Thoracic aorta (tissue), 2 donors: ENCODE measurements at places on chromosomes 7 and 10. TPM values are rescaled to one million over a fixed set of nuclear protein-coding genes. Genes with fewer than 3 reads are reported as not detected.

GRCh38 chr7:37352974-37353948 is 95.4 kb downstream of the ELMO1 start:
- H3K27me3 ChIP-seq = no peaks in the 10 kb centered on the region
- H3K4me1 ChIP-seq = peaks cover 30% of the 10 kb centered on the region
- H3K36me3 ChIP-seq = no peaks in the 10 kb centered on the region
- peak overlapping the region; percentile 53 for H3K4me3 ChIP-seq
- DNase-seq = no peak

- no peaks in the 10 kb centered on the region for H3K4me1 ChIP-seq
- no peak overlapping the region for H3K27ac ChIP-seq
- no peaks in the 10 kb centered on the region for H3K36me3 ChIP-seq
- no peak for DNase-seq
- no peak overlapping the region for H3K4me3 ChIP-seq
These were observed 71.7 kb downstream of the HIF1AN start for GRCh38 chr10:100607439-100607838.

- no peaks in the 10 kb centered on the region for H3K36me3 ChIP-seq
- no peak overlapping the region for H3K27ac ChIP-seq
- H3K4me3 ChIP-seq = peak overlapping the region; percentile 45
- peaks cover 12% of the 10 kb centered on the region for H3K4me1 ChIP-seq
- DNase-seq = no peak
These were observed 290.3 kb upstream of the NFE2L3 start for GRCh38 chr7:25861601-25862260.

- no peak overlapping the region for H3K27ac ChIP-seq
- no peaks in the 10 kb centered on the region for H3K27me3 ChIP-seq
- DNase-seq = no peak
- H3K4me3 ChIP-seq = no peak overlapping the region
These were observed 77.8 kb upstream of the PDK4 start for GRCh38 chr7:95674101-95674500.

DNA sequence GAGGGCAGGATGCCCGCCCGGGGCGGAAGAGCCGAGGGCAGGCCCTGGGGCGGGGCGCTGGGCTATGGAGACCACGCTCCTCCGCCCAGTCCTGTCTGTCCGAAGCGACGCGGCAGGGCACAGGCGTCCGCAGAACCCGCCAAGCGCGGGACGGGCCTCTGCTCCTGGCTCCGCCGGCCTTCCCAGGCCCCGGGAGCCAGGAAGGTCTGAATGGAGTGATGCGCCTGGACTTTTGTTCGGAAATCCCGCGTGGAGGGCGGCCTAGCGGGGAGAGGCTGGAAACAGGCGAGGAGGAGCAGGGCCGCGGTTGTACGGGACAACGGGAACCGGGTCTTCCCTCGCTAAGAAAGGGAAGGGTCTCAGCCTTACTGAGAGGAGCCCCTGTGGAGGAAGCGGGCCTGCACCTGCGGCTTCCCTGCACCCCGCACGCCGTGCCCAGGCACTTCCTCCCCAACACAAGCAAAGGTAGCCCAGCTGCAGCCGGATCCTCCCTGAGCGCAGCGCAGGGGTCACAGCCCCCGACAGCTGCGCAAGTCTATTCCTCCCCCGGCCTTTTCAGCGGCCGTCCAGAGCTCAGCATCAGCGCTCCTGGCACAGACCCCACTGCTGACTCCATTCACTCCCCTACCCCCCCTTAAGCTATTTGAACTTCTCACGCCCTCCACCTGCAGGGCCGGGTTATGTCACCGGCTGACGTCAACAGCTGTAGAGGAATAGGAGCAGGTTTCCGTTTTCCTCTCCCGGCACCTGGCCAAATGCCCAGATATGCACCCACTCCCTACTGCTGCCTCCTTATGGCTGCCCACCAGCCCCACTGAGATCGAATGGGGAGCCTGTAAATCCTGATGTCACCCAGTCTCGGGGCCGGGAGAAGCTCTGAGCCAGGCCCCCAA is 143.2 kb upstream of the RET start:
- no peak overlapping the region for H3K27ac ChIP-seq
- H3K27me3 ChIP-seq = no peaks in the 10 kb centered on the region
- peak overlapping the region; percentile 33 for H3K4me3 ChIP-seq
- DNase-seq = no peak
- no peaks in the 10 kb centered on the region for H3K4me1 ChIP-seq

GRCh38 chr7:70372768-70373515 is 759.0 kb upstream of the GALNT17 start:
- no peak for DNase-seq
- no peak overlapping the region for H3K4me3 ChIP-seq
- H3K27ac ChIP-seq = no peak overlapping the region
- H3K36me3 ChIP-seq = no peaks in the 10 kb centered on the region
- no peaks in the 10 kb centered on the region for H3K27me3 ChIP-seq

- no peak overlapping the region for H3K27ac ChIP-seq
- H3K36me3 ChIP-seq = no peaks in the 10 kb centered on the region
- H3K4me3 ChIP-seq = no peak overlapping the region
- no peak for DNase-seq
These were observed 41.2 kb upstream of the C1QL3 start for GRCh38 chr10:16562891-16563290.

DNA sequence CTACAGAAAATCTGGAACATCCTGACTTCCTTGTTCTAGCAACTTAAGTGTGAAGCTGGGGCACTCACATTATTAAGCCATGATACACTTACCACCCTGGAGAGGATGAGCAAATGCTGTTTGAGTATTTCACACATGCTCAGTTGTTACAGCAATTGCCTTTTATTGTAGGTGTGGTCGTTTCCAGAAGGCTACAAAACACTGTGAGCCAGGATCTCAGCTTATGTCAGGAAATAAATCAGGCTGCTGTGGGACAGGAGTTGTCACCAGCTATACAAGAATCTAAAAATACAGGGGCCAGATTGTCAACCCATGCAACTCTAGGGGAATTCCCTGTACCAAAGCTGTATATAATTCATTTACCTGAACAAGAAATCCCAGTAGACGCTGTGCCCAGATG is 273.3 kb upstream of the SP4 start:
- H3K4me3 ChIP-seq = no peak overlapping the region
- no peak overlapping the region for H3K27ac ChIP-seq
- H3K4me1 ChIP-seq = no peaks in the 10 kb centered on the region
- DNase-seq = no peak
- H3K36me3 ChIP-seq = no peaks in the 10 kb centered on the region

DNA sequence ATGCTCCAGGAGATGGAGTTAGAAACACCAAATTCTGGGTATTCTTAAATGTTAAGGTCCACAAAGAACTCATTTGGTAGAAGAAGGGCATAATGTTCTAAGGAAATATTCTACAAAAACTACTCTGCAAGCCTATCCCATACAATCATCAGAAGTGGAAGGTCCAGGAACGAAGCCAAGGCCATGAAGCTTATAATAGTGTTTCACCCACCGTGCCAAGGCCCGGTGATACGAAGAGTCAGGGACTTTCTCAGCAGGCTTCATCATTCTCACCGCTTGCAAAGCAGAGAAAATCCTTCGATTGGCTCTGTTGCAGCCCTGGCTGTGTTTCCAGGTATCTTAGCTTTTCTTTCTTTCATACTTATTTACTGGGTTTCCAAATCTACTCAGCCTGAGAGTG is 351.9 kb upstream of the CELF2 start:
- no peak overlapping the region for H3K27ac ChIP-seq
- H3K4me1 ChIP-seq = peaks cover 7% of the 10 kb centered on the region
- H3K27me3 ChIP-seq = no peaks in the 10 kb centered on the region
- H3K36me3 ChIP-seq = no peaks in the 10 kb centered on the region
- no peak for DNase-seq
- H3K4me3 ChIP-seq = no peak overlapping the region

DNA sequence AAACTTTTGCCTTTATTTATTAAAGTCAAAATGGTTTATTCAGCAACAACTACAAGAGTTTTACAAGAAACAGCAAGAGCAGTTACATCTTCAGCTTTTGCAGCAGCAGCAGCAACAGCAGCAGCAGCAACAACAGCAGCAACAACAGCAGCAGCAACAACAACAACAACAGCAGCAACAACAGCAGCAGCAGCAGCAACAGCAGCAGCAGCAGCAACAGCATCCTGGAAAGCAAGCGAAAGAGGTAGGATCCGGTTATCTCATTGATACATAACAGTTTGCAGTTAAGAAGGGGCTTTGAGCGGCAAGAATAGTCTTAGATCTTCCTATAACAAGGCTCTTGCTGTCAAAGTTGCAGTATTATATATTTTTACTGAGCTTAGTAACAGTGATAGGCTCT is 215.1 kb downstream of the FOXP2 start:
- no peaks in the 10 kb centered on the region for H3K4me1 ChIP-seq
- no peaks in the 10 kb centered on the region for H3K27me3 ChIP-seq
- DNase-seq = no peak
- no peak overlapping the region for H3K27ac ChIP-seq
- H3K4me3 ChIP-seq = no peak overlapping the region
- H3K36me3 ChIP-seq = peaks cover 5% of the 10 kb centered on the region

- H3K4me3 ChIP-seq = no peak overlapping the region
- no peak for DNase-seq
- H3K27ac ChIP-seq = no peak overlapping the region
These were observed 33.4 kb upstream of the COBL start for GRCh38 chr7:51349820-51350545.

DNA sequence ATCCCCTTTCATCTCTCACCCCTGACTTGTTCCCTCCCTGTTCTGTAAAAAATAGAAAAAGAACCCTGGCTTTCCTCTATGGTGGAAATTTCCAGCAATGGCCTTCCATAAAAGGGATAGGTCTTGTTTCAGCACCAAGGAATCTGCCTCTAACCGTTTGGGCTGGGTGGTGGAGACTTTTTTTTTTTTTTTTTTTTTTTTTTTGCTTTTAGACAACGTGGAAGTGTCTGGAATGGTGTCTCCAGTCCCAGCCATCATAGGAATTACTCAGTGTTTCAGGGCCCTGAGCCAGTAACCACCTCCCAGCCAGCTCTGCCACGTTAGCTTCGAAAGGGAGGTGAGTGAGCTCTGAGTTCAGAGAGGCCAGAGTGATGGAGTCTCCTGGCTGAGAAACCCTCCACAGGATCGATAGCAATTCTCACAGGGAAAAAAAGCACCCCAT is 97.3 kb upstream of the COL1A2 start:
- no peaks in the 10 kb centered on the region for H3K27me3 ChIP-seq
- H3K27ac ChIP-seq = peak overlapping the region; percentile 93
- peaks cover 34% of the 10 kb centered on the region for H3K4me1 ChIP-seq
- peak overlapping the region; percentile 67 for H3K4me3 ChIP-seq
- H3K36me3 ChIP-seq = no peaks in the 10 kb centered on the region

- no peak overlapping the region for H3K27ac ChIP-seq
- H3K4me3 ChIP-seq = no peak overlapping the region
- no peak for DNase-seq
- H3K4me1 ChIP-seq = no peaks in the 10 kb centered on the region
- H3K27me3 ChIP-seq = no peaks in the 10 kb centered on the region
- no peaks in the 10 kb centered on the region for H3K36me3 ChIP-seq
These were observed 66.1 kb downstream of the CALML3 start for GRCh38 chr10:5590816-5591215.

DNA sequence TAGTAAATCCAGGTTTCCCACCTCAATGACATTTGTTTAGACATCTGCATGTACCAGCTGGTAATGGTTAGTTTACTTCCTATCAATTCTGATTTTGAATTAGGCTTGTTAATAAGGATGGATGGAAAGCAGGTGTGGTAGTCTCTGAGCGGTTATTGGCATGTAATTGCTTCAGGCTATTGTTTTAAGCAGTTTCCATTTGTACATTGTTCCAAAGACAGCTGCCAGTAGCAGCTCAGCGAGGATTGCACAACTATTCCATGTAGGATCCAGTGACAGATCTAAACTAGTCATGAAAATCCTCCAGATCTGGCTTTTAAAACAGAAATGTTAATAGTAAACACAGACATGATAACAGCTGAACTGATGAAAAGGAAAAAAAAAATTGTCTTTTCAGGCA is 436.0 kb upstream of the ADARB2 start:
- DNase-seq = no peak
- no peak overlapping the region for H3K4me3 ChIP-seq
- H3K36me3 ChIP-seq = no peaks in the 10 kb centered on the region
- no peaks in the 10 kb centered on the region for H3K4me1 ChIP-seq
- no peak overlapping the region for H3K27ac ChIP-seq

GRCh38 chr10:58608351-58608750 is 95.7 kb downstream of the BICC1 start:
- no peaks in the 10 kb centered on the region for H3K36me3 ChIP-seq
- no peaks in the 10 kb centered on the region for H3K27me3 ChIP-seq
- no peak overlapping the region for H3K27ac ChIP-seq
- no peak overlapping the region for H3K4me3 ChIP-seq

- H3K4me1 ChIP-seq = peaks cover 21% of the 10 kb centered on the region
- H3K36me3 ChIP-seq = no peaks in the 10 kb centered on the region
- no peak for DNase-seq
- H3K27ac ChIP-seq = no peak overlapping the region
- no peak overlapping the region for H3K4me3 ChIP-seq
These were observed 15.3 kb upstream of the PDGFA start for GRCh38 chr7:534959-535358.

GRCh38 chr10:72228318-72228751 is 12.3 kb upstream of the ASCC1 start:
- no peaks in the 10 kb centered on the region for H3K27me3 ChIP-seq
- DNase-seq = no peak
- H3K27ac ChIP-seq = peak overlapping the region; percentile 51
- peaks cover 33% of the 10 kb centered on the region for H3K36me3 ChIP-seq

- H3K27ac ChIP-seq = no peak overlapping the region
- no peaks in the 10 kb centered on the region for H3K27me3 ChIP-seq
- no peaks in the 10 kb centered on the region for H3K4me1 ChIP-seq
- no peak for DNase-seq
- no peak overlapping the region for H3K4me3 ChIP-seq
These were observed 267.0 kb downstream of the MAD1L1 start for GRCh38 chr7:1965579-1966294.

DNA sequence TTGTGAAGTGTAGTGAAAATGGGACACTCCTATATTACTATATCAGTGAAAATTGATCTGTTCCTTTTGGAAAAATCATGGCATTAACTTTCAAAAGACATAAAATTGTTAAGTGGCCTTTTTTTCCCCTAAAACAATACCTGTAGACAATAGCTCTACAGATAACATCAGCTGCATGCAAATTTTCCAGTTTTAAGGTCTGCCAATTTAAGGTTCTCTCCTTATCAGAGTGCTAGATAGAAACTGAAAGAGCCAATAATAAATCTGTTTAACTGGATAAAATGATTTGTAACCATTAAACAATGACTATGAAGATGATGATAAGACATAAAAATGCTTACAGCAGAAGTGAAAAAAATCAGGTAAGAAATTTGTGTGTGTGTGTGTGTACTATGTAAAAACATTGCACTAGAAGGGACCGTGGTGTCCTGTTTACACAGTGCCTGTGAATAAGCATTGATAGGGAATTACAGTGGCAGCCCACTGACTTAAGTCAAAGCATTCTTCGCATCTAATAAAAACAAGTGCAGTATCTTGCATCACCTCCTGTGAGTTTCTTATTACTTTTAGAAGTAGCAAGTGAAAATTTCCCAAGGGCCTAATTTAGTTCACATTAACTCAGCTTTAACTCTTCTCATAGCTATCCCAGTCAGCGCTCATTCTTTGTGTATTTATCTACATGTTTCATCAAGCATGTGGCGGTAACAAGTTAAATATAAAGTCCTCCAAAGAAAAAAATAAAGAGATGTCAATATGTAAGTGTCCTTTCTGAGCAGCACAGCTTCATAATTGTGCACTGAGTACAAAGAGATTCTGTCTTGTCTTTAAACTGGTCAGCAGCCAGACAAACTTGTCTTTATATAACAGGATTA is 261.9 kb downstream of the ARL4A start:
- DNase-seq = no peak
- no peaks in the 10 kb centered on the region for H3K36me3 ChIP-seq
- H3K4me3 ChIP-seq = no peak overlapping the region
- H3K27ac ChIP-seq = no peak overlapping the region
- no peaks in the 10 kb centered on the region for H3K4me1 ChIP-seq

The POP7 gene
- total RNA-seq = 19.6 TPM

The ZNF853 gene
- total RNA-seq = 31.4 TPM

The GDF2 gene
- not detected for total RNA-seq

The NDUFB2 gene
- total RNA-seq = 354 TPM

The SFTPA2 gene
- not detected for total RNA-seq

The PRF1 gene
- total RNA-seq = 3.7 TPM

The FAM20C gene
- total RNA-seq = 32.5 TPM
